NB4 (cell line): ENCODE measurements at places on chromosomes 7 and 10.

DNA sequence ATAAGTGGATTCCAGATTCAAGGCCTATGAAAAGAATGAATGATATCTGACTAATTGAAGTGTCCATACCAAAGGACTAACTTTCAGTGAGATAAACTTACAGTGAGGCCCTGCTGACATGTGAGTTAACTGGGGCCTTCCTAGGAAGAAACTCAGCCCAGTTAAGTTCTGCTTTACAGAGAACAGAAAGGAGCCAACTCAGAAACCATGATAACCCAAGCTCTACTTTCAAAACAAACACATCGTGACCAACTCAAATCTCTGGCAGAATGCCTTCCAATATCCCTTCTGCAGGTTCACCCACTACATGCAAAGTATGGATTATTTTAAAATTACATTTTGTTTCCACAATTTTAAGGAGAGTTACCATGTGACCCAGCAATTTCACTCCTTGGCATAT is 75.8 kb upstream of the MRLN start:
- no peak for DNase-seq

DNA sequence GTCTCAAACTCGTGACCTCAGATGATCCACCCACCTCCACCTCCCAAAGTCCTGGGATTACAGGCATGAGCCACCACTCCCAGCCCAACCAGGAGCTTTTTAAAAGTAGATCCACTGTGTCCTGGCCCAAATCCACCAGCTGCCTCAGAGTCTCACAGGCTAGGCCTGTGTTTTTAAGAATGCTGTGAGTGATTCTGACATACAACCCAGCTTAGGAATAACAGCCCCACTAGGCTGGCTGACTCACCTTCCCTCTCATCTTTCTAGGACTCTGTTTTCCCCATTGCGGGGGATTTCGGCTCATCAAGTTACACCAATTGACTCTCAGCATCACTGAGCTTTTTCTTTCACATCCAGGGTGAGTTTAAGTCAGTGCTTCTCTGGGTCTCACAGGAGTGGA is 207.6 kb downstream of the SKIDA1 start:
- DNase-seq, result no peak

- peak; percentile 84 for DNase-seq
Measured at GRCh38 chr7:150716368-150716767, at the start of gene GIMAP1. Gene GIMAP1, plus strand, starts transcription at chr7:150716613. Its CDS starts 2,435 bp downstream, at chr7:150719048.

- DNase-seq, result no peak
Measured at GRCh38 chr7:50725774-50726173, 56.9 kb downstream of the GRB10 start.

- peak; percentile 51 for DNase-seq
Measured at GRCh38 chr10:11901833-11902475, 78.8 kb downstream of the PROSER2 start.

GRCh38 chr7:14760730-14761478 is 141.6 kb downstream of the DGKB start:
- DNase-seq, result no peak

DNA sequence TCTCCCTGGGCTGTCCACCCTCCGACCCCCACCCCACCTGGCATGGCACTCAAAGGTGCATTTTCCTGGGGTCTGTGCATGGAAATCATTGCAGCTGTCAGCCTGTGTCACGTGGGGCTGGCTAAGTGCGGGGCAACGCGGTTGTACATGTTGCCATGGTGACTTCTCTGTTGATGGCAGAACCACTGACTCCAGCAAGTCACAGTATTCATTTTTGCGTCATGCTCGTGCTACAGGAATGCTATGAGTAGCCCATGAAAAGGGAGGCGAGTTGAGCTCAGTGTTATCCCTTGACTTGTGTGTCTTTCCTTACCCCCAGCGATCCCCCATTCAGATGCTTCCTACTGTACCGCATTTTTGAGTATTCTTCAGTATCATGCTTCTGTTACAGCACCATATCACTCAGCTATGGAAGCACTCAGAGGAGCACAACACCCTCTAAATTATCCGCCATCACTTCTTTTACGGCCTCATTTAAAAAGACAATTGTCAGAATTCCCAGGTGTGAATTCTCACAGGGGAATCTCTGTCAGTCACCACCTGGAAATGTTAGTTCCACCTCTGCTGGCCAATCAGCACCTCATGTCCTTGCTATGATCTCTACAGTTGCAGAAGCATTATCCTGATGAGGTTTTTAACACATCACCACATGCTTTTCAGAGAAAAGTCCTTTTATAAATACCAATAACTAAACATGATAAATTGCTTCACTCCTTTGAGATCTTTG is 194.4 kb upstream of the C7orf33 start:
- no peak for DNase-seq

- no peak for DNase-seq
Measured at GRCh38 chr10:123150271-123150985, 2.5 kb downstream of the HMX2 start.

GRCh38 chr10:132376394-132376851 is 20.6 kb upstream of the PWWP2B start:
- DNase-seq, result no peak

- no peak for DNase-seq
Measured at GRCh38 chr7:151693140-151693539, 173.4 kb upstream of the RHEB start.

- DNase-seq, result no peak
Measured at GRCh38 chr10:395665-396064, 260.4 kb downstream of the ZMYND11 start.

DNA sequence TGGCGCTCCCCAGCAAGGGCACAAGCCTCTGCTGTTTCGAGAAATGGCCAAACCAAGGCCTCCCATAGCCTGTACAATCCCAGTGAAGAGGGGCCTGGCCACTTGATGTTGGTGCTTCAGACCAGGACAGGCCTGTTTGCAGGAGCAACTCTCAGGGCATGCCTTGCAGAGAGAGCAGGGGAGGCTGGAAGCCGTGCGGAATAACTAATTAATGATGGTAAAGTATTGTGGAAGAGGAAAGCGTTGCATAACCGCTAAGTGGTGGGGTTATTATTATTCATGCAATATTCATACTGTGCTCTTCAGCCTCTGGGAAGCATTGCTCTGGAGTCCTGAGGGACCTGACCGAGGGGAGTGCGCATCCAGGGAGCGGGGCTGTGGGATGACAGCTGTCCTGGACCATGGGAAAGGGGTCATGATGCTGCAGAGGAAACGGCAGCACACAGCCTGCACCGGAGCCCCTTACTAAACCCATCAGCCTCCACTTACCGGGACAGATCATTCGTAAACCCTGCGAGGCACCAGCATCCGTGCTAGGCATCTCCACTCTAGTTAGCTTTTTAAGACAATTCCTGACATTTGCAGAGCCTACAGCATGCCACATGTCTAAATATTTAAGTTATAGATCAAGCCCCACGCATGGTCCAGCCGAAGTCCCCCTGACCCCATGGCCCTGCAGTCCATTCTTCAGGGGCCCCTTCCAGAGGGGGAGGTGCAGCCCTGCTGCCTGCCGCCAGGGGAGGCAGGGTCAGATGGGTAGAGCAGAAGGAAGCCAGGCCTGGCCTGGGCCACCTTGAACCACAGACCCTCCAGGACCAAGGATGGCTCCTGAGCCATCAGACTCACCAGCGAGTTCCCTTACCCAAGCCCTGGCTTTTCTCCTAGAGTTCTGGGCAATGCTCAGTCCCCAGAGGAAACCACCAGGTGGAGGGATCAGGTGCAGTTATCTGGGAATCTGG is 11.6 kb downstream of the TMEM273 start:
- DNase-seq, result no peak

GRCh38 chr10:24952707-24953645 is 570 bp upstream of the PRTFDC1 start:
- no peak for DNase-seq

DNA sequence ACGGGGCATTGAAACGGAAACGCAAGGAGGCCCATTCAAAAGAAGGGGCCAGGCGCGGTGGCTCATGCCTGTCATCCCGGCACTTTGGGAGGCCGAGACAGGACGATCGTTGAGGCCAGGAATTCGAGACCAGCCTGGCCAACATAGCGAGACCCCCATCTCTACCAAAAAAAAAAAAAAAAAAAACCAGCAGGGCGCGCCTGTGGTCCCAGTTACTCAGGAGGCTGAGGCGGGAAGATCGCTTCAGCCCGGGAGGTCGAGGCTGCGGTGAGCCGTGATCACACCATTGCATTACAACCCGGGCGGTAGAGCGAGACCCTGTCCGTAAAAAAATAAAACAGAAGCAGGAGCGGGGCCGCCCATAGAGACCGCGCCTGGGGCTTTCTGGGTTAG is 396 bp downstream of the PSMG3 start:
- DNase-seq, result no peak

- DNase-seq, result peak; percentile 84
Measured at GRCh38 chr10:63554657-63555056, 33.5 kb downstream of the REEP3 start.

GRCh38 chr10:18478354-18478753 is 173.0 kb downstream of the NSUN6 start:
- DNase-seq, result no peak

GRCh38 chr7:20508109-20508508 is 107.4 kb upstream of the ABCB5 start:
- peak; percentile 67 for DNase-seq
